Posterior cingulate gyrus (tissue), 11 donors: ENCODE measurements at places on chromosomes 4 and X.

DNA sequence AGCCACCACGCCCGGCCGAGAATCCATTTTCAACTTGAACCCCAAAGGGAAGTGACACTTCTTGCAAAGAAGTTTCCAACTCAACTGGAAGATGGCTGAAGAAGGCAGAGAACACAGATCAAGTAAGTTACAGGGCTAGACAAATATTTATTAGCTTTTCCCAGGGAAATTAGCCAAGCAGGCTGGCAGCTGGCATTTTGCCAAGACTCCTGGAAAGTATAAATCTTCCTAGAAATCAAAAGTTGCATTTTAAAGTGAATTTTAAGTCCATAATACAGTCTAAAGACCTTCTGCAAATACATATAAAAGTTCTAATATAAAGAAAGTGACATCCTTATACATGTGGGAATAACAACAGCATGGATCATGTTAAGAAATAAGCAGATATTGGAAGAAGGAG, 3.4 kb upstream of the MRPL1 start:
- DNase-seq: no peak

- no peak for DNase-seq
Measured at GRCh38 chr4:38177641-38178391, 217.6 kb downstream of the PTTG2 start.

DNA sequence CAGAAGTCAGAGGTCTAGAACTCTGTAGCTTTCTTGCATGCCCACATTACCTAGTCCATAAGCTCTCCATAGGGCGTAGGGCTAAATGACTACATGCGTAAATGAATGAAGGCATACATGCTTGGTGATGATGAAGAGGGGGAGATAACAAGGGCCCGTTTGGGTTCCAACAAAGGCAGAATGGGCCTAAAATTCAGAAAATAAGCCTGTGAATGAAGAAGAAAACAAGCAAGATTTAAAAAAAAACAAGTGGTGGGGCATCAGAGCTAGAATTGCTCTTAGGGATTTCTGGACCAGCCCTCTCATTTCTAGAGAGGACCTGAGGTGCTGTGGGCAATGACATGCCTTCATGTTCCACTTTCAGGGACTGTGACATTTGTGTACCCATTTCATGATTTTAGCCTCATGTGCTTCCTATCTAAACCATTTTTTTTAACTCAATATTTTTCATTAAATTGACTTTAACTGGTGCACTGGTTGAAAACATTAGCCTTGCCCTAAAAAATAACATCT, 12.1 kb downstream of the GPRIN3 start:
- no peak for DNase-seq

DNA sequence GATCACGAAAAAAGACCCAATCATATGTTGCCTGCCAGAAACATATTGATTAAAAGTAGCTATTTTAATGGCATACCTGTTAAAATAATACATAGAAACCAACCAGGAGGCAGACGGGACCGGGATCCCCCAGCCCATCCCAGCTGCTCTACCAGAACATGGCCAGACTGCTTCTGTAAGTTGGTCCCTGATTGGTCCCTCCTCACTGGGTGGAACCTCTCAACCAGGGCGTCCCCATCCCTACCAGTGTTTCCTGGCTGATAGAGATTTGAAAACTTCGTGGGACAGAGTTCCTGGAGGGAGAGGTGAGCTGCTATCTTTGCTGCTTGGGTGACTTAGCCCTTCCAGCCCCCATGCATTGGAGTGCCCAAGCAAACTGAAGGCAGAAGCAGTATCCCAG, 256.2 kb downstream of the TRAM1L1 start:
- DNase-seq: no peak

DNA sequence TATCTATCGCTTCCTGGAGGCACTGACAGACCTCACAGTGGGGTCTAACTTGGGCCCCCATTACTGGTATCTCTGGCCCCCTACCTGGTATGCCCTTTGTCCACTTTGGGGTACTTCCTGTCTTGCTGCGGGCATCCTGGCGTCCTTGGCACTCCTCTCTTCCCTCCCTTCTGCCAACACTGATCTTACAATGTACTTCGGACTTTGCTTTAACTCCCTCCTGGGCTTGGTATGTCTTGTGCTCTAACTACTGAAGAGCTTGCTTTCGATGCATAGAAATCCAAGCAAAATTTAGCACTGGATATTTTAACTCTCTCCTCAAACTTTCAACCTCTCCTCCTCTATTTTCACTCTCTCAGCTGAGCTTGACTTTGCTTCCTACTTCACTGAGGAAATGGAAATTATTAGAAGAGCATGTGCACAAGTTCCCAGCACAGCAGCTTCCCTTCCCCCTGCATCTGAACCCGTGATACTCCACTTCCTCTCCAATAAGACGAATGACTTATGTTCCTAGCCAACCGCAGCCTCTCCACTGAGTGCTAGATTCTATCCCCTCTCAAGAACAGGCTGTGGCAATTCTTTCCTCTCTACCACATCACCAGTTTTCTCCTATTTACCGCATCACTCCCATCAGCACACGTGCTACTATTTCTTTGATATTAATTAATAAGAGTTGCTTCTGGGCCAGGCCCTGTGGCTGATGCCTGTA, 52.9 kb downstream of the SUPT20HL2 start:
- DNase-seq: no peak
